RPMI8226 (cell line): ENCODE measurements at places on chromosomes 13 and 19.
A peak's percentile ranks its signal among the peaks of the same experiment; 100 is the strongest.

GRCh38 chr13:49044008-49044407 lies 68.3 kb downstream of the FNDC3A start:
- DNase-seq: no peak

DNA sequence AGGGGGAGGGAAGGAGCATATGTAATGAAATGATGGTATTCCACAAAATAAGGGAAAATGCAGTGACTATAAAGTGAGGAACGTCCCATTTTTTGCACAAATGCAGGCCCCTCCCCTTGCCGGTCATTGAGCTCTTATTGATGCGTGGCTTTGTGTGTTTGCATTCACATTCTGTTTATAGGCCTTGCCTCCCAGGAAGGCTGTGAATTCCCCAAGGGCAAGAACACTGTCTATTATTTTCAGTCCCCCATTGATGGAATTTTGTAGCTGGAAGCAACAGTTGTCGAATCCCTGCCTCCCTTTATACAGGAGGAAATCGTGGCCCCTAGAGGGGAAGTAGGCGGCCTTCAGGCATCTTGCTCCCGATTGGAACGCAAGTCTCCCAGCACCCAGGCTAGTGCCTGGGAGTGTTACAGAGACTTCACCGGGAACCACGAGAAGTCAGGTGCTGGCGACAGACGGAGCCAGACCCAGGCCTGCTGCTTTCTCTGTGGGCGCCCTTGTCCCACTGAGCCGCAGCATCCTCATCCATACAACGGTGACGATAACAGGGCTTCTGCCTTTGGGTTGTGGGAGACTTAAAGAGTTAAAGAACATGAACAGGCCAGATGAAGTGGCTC lies 6.9 kb downstream of the SBSN start:
- DNase-seq: no peak

DNA sequence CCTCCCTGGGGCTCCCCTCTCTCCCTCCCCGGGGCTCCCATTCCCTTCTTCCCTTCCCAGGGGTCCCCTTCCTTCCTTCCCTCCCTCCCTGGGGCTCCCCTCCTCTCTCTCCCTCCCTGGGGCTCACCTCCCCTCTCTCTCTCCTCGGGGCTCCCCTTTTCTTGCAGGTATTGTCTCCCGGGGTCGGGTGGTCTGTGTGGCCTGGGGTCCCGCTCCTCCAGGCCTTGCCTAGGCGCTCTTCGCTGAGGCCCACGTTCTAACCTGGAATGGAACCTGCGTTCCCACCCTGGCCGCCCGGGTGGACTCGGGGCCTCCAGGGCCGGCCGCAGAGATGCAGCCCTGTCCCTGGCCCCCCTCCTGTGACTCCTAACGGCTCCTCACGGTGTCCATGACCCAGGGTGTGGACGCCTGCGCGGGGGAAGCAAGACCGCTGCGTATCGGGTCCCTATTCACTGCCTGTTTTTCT lies 940 bp upstream of the DCUN1D2 start:
- DNase-seq: peak; percentile 5

DNA sequence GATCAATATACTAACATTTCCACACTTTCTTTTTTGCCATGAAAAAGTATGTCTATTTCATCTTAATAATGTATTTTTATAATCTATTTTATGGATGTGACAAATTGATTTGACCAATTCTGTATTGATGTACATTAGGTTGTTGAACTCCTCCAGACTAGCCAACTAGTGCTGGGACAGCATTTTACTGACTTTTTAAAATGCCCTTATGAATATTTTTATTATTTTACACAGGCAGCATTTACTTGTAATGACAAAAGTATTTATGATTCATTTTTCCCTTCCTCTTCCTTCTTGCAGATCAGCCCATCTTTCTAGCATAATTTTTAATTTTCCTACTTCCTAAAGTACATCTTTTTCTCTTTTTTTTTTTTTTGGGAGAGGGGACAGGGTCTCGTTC lies 918 bp upstream of the FUZ start:
- no peak for DNase-seq

DNA sequence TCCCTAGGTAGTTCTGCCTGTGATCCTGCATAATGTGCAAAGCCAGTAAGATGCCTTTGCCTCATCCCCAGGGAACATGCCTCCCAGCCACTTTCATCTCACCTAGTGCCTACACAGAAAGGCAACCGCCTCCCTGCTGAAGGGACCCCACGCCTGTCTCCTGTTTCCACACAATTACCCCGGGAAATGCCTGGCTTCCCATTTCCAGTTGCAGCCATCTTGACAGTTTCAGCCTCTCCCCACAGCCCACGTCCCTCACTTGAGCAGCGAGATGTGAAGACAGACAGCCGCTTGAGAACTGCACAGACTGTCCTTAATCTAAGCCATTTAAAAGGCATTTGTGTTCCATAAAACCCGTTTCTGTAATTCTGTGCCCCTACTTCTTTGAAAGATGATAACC lies 4.7 kb upstream of the UQCRFS1 start:
- DNase-seq: no peak

- DNase-seq: no peak
These were observed 74.2 kb downstream of the TSHZ3 start for GRCh38 chr19:31275068-31275334.

GRCh38 chr13:76965759-76966421 lies 17.6 kb downstream of the ACOD1 start:
- peak; percentile 75 for DNase-seq

DNA sequence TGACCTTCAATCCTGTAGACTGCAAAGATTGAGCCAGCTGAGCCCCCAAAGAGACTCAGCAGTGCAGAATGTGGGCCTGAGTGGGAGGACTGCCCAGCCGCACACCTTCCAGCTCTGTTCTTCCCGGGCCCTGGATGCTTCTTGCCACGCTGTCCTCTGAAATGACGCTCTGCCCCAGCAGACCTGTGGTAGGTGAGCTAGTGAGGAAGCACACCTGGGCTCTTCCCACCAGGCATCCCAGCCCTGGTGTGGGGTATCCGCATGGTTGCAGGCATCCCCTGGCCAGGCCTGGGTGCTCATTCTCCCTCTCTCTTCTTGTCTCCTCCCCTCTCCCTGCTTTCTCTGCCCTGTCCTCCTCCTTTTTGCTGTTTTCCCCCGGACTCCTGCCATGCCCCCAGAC lies 9.8 kb upstream of the MZF1 start:
- no peak for DNase-seq

DNA sequence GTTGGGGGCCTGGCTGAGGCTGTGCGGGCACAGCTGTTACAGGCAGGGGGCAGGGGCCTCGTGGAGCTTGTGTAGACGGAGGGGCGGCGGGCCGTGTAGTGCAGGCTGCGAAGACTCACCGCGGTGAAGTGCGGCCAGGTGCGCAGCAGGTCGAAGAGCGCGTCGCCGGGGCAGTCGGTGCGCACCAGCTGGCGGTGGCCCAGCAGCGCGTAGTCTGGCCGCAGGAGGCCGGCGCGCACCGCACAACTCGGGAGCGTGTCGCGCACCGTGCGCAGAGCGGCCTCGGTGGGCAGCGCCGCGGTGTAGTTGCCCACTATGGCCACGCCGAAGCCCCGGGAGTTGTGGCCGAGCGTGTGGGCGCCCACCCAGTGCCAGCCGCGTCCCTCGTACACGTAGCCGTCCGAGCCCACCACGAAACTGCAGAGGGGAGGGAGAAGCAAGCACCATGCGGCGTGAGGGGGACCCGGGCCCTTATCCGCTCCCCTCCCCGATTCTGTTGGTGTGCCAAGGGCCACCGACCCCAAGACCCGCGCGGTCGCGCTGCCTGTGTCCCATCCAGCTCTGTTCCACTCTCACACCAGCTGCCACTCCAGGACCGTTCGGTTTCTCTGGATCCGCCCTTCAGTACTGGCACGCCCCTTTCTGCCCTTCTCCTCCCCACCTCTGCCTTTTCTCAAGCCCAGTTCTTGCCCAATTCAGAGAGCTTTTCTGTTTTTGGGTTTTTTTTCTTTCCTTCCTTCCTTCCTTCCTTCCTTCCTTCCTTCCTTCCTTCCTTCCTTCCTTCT lies 5.4 kb upstream of the RASAL3 start:
- DNase-seq: peak; percentile 78

DNA sequence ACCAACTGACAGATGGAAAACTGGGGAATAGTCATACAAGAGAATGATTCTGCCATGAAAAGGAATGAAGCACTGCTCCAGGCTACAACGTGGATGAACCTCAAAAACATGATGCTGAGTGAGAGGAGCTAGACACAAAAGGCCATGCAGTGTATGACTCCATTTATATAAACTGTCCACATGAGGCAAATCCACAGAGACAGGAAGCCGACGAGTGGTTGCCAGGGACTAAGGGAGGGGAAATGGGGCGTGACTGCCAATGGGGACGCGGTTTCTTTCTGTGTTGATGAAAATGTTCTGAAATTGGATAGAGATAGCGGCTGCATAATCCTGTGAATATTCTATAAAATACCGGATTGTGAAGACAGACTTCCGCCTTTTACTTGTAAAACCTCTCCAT lies 10.2 kb downstream of the SMIM7 start:
- DNase-seq: no peak
